ENCODE measurements at places on chromosomes 1 and 21. TPM values are rescaled to one million over a fixed set of nuclear protein-coding genes. Genes with fewer than 3 reads are reported as not detected.
A peak's percentile ranks its signal among the peaks of the same experiment; 100 is the strongest.

The HPDL gene
- 2.1 TPM for polyA plus RNA-seq

The IFNLR1 gene
- 2.7 TPM for polyA plus RNA-seq

The NBPF3 gene
- polyA plus RNA-seq, result 17.6 TPM

The PLA2G2A gene
- polyA plus RNA-seq, result 0.60 TPM

The ADAMTS1 gene
- 66.4 TPM for polyA plus RNA-seq

The C2CD2 gene
- polyA plus RNA-seq, result 23.3 TPM

The OR2M7 gene
- not detected for polyA plus RNA-seq

The KMO gene
- 0.76 TPM for polyA plus RNA-seq

DNA sequence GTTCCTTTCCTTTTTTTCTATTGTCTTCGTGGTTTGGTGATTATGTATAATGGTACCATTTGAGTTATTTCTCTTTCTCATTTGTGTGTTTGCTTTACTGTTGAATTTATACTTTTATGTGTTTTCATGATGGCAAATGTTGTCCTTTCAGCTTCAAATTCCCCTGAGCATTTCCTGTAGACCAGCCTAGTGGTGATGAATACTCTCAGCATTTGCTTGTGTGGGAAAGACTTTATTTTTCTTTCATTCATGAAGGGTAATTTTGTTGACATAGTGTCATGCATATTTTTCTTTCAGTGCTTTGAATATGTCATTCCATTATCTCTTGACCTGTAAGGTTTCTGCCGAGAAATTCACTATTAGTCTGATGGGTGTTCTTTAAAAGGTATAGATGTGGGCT lies 166.6 kb upstream of the GORAB start:
- no peak for DNase-seq

- DNase-seq, result no peak
Observed at GRCh38 chr1:77565321-77565720, 117.1 kb downstream of the ZZZ3 start.

- no peak for DNase-seq
Observed at GRCh38 chr1:7922301-7922700, 18.3 kb downstream of the TNFRSF9 start.

GRCh38 chr21:38921511-38922251 lies 116.0 kb downstream of the ETS2 start:
- DNase-seq, result no peak

DNA sequence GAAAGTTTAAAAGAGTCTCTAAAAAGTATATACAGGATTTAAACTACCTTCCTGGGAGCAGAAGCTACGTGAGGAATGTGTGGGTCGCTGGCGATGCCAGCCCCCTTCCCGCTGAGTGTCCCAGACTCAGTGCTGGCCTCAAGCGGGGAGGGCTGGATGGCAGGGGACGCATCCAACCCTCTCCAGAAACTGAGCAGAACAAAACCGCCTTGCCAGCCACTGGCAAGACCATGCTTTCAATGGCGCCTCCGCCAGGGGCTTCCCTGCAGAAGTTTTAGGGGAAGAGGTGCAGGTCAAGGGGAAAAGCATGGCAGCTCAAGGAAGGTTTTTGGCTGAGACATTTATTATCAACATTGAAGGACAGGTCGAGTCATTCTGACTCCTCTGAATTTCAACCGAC lies 26.1 kb downstream of the NADK start:
- DNase-seq, result no peak

DNA sequence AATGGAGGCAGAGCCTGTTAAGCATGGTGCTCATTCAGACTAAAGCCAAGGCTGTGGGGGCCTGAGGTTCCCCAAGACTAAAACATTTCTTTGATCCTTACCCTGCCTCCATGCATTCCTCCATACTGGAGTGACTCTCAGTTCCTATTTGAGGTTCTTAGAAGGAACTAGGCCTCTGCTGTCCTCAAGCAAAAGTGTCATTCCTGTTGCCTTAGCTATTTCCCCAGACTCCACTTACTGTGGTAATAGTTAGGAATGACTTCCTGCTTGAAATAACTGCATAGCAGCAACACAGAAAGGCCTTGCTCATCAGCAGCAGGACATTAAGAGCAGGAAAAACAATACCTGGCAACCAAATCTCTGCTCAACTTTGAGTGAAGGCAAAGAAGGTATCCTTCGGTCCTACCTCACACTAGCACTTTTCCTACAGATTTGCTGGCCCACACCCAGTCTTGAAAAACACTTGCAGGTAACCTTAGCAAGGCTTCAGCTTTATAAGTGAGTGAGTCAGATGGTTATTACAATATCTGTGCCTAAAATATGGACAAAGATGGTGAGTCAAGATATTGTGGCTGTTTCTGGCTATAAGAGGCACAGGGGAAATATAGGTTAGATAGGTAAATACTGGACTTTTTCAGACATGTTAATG lies 14.8 kb downstream of the LRRC41 start:
- no peak for DNase-seq

DNA sequence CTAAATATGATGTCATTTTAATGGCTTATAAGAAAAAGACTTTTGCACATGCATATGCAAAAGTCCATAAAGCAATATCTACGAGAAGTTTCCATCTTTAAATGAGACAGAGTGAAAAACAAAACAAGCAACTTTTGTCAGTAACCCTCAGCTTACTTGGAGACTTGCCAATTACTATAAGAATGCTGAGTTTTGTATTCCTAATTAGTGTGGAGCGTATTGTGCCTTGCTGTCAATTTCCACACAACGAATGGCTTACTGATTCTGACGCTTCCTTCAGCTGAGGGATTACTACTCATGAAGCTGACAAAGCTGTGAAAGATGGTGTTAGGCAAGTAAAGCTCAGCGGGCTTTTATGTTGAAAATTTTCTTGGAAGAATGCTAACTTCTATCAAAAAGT lies 440.4 kb upstream of the ADAMTS5 start:
- no peak for DNase-seq

- DNase-seq, result no peak
Observed at GRCh38 chr1:3315399-3316339, 138.8 kb upstream of the ARHGEF16 start.

DNA sequence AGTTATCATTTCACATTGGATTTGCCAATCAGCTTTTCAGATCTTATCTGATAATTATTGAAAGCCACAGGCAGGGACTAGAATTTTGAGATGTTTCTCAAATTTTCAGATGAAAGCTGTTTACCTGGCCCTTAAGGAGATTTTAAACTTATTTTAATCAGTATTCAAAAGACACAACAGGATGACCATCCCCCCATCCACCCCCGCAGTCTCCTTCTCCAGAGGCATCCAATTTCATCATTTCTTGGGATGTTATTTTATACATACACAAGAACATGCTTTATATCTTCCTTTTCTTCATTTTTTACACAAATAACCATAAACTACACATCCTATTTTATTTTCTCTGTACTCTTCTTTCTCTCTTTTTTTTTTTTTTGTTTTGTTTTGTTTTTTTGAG lies 470.9 kb downstream of the SMYD3 start:
- no peak for DNase-seq

GRCh38 chr1:44249543-44249942 lies 36.3 kb downstream of the DMAP1 start:
- DNase-seq, result peak; percentile 11

DNA sequence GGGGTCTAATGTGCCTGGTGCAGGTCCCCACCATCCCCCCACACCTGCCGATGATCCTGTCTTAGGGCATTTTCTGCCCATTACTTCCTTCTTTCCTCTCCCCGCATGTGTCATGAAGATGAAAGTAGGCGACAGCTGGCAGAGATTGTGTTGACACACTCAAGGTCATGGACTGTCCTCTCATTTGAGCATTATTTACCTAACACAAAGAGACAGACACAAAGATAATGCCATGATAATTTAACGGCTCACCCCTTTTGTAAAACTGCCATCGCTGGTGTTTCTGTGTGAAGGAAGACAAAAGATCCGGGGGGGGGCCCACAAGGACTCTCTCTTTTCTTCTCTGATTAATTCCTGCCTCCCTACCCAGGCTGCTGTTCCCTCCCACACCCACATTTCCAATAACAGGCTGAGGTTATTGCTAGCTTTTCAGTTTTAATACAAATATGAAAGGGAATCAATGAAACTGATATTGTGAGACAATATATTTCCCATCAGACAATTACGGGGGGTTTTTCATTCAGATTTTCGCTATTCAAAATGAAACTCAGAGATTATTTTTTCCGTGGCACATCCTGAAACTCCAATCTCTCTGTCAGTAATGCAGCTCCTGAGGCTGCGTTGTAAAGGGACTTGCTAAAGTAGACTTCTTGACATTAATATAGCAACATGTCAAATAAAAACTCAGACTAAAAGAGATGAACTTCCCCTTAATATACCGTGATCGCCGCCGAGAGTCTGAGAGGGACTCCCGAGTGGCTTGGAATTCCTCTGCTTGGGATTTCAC lies 561.1 kb downstream of the NPHP4 start:
- DNase-seq, result no peak

GRCh38 chr1:190633488-190633887 lies 155.8 kb upstream of the BRINP3 start:
- no peak for DNase-seq
